ENCODE measurements at places on chromosomes 16 and 17.

DNA sequence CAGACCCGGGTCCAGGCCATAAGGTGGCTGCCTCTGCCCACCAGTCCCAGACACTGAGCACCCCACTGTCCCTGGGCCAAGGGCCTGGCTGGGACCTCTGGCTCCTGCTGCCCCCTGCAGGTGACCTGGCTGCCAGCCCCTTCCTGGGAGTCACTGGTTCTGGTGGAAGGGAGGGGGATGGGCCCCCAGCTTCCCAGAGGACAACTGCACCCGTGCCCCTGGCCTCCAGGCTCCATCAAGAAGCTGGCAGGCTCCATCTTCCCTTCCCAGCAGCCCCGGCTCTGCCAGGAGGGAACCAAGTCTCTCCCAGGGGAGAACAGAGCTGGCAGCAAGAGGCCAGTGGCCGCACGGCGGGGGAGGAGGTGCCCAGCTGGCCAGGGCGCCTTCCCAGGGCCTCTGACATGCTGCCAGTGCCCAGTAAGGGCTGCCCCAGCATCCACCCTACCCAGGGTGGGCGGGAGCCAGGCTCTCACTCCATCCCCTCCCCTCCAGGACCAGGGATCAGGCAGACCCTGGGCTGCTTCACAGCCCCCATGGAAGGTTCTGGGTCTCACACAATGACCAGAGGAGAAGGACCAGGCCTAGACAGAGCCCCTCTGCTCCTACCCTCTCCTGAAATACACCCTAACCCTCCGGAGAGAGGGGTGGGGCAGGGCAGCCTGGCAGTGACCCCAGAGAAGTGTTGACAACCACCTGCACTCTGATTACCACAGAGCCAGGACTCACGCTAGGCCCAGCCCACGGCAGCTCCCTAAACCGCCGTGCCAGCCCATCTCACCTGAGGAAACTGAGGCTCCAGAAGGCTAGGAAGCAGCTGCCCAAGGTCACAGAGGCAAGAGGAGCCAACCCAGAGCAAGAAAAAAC is 3.6 kb downstream of the CLUH start:
- peak; percentile 31 for DNase-seq

DNA sequence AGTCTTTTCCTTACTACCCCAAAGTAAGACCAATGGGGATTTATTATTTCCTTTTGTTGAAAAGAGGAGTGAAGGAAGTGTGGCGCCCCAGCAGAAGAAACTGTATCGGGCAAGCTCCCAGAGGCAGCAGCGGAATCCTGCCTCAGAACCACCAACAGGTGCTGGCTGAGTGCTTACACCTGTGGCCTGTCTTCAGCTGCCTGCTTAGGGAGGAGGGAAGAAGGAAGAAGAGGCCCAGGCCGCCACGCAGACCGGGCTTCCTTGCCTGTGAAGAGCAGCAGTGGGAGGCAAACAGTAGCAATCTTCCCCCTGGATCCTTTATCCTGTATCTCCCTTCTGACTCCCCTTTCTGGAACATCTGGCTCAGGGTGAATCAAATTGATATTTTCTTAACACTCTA is 134.7 kb downstream of the AATF start:
- peak; percentile 12 for DNase-seq

- DNase-seq: peak; percentile 96
Measured at GRCh38 chr16:3021449-3022207, 1.5 kb downstream of the TNFRSF12A start.

DNA sequence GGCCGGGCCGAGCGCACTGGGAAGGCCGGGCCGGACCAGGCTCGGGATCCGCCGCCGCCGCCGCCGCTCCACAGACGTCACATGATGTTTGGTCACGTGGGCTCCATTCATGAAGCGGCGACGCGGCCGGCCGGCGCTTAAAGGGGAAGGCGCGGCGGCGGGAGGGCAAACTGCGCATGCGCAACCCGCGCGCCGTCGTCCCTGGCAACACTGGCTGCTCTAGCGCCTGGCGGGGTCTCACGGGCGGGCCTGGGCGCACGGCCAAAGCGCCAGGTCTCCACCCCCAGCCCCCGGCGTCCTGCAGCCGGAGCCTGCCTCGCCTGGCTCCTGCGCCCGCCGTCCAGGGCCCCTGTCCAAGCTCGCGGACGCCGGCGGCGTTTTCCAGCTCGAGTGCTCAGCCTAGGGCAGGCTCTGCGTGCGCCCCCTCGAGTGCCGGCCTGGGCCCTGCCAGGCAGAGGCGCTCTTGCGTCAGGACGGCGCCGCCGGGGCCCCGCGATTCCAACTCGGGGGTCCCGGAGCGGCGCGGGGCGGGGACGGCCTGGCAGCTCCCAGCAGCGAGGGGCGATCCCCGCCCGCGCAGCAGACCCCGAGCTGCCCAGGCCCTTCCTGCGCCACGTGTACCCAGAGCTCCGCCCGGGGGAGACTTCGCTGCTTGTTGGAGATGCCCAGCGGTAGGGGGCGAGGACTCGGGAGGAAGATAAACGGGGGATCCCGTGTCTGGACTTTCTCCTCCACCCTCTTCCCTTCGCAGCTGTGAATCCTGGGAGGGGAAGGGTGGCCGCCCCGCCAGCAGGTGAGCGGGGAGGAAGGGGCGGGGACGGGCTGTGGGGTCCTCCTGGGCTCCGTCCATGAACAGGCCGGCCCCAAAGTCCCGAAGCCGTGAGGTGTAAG is at the start of gene MAFG:
MAFG (minus strand) TSS at position 83 of the 891 bp plus-strand sequence. CDS start 4,550 bp downstream, outside the sequence.
- peak; percentile 89 for DNase-seq

GRCh38 chr17:50677851-50678375 is 29.8 kb downstream of the ANKRD40 start:
- DNase-seq: no peak

DNA sequence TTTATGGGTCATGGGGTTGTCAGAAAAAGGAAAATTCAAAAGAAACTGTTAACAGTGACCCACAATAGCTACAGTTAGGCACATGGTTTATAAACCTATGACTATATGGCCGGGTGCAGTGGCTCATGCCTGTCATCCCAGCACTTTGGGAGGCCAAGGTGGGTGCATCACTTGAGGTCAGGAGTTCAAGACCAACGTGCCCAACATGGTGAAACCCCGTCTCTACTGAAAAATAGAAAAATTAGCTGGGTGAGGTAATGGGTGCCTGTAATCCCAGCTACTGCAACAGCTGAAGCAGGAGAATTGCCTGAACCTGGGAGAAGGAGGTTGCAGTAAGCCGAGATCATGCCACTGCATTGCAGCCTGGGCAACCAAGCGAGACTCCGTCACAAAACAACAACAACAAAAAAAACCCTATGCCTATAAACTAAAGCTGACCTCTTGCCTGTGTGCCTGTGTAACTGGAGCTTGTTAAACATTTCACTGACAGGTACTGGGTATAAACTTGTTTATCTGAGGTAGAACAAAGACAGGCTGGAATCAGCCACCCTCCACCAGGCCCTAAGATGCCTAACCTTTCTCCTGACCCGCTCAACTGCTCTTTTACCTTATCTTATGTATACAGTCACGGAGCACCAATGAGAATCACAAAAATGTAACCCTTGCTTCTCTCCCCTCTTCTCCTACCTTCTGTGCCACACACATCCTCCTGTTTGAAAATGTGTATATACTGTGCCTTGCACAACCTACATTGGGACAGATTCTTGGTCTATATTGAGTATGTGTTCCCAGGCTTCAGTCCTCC is 62.9 kb upstream of the ATF7IP2 start:
- no peak for DNase-seq

Measured in fibroblast of lung (primary cell).